Activated CD8-positive, alpha-beta memory T cell treated with anti-CD3 and anti-CD28 coated beads for 1 hour (primary cell): ENCODE measurements at places on chromosomes 1 and 21.

GRCh38 chr1:145711213-145711651 lies 4.1 kb upstream of the PDZK1 start:
- DNase-seq, result no peak

DNA sequence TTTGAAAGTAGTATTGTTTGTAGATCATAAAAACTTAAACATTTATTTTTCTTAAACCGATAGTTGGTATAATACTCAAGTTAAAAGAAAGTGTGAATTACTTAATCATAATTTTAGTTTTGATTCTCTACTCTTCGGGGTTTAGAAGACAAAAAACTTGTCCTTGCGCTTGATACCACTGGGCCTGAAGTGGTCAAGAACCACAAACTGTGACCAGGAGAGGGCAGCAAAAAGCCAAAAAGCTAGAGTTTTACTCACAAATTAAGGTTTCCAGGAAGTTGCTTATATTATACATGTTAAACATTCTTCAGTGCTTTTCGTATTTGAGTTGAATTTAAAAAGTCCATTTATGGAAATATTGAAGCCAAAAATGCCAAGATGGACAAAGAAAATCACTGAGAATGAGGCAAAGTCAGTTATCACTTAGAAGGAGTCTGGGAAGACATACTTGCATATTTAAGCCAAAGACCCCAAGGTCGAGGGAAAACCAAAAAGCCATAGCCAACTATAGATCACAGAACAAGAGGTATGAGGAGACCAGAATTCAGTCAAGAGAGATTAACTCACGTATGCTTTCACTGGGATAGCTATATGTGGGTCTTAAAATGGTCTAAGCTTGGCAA lies 34.2 kb downstream of the EFCAB7 start:
- DNase-seq, result no peak

GRCh38 chr1:77281491-77282186 lies at the start of gene AK5:
AK5 (plus strand) TSS chr1:77282019; CDS start chr1:77282314, 295 bp downstream.
- DNase-seq, result no peak

- no peak for DNase-seq
These were observed 34.7 kb downstream of the EPHA8 start for GRCh38 chr1:22597996-22598395.

GRCh38 chr1:151713044-151713443 lies 3.6 kb downstream of the CELF3 start:
- no peak for DNase-seq

DNA sequence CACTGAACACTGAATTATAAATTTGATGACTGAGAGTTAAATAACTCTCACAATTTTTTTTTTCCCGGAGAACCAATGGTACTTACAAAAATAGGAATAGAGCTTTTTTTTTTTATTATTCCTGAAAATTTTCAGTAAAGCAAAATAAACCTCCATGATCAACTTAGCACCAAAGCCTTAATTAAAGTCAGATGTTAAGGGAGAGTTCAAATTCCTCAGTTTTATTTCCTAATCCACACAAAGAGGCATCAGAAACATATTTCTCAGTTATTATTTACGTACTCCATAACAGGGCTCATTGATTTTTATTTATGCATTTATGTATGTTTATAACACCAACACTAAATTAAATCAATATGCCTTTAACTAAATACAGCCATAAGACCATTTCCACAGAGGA lies 55.5 kb downstream of the PLPPR5 start:
- no peak for DNase-seq

- no peak for DNase-seq
These were observed 211.3 kb downstream of the BARHL2 start for GRCh38 chr1:90505806-90506205.

DNA sequence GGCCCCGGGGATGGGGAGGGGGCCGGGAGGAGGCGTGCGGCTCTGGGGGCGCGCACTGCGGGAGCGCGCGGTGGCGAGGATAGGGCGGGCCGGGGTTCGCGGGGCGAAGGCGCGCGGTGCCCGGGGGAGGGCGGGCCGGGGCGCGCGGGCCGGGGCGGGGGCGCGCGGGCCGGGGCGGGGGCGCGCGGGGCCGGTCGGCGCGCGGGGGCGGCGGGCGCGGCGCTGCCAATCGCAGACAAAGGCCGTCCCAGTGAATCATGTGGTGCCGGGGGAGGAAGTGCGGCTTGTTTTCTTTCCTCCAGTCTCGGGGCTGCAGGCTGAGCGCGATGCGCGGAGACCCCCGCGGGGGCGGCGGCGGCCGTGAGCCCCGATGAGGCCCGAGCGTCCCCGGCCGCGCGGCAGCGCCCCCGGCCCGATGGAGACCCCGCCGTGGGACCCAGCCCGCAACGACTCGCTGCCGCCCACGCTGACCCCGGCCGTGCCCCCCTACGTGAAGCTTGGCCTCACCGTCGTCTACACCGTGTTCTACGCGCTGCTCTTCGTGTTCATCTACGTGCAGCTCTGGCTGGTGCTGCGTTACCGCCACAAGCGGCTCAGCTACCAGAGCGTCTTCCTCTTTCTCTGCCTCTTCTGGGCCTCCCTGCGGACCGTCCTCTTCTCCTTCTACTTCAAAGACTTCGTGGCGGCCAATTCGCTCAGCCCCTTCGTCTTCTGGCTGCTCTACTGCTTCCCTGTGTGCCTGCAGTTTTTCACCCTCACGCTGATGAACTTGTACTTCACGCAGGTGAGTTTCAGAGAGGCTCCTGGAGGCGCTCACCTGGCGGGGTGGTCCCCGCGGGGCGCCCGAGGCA lies at the start of gene GPR137B:
Gene GPR137B (plus strand): TSS at position 287 of the 851 bp plus-strand sequence. CDS start 84 bp downstream, at position 371.
- DNase-seq, result peak; percentile 40

GRCh38 chr1:94596260-94596659 lies 54.7 kb upstream of the F3 start:
- DNase-seq, result no peak

DNA sequence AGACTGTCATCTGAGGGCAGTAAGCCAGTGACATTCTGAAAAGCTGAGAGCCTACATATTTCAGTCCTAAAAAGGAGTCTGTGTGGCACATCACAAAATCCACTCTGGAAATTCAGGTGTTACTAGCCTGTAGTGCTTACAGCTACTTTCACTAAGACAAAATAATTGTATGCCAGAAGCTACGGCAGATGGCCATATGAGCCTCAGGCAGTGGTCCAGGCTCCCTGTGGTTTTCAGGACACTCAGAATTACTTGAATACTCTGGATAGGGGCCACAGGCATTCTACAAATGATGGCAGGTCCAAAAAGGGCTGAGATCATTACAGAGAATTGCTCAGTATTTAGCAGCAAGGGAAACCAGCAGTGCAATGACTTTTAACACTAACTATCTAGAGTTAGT lies 527.1 kb downstream of the MRPL39 start:
- no peak for DNase-seq

DNA sequence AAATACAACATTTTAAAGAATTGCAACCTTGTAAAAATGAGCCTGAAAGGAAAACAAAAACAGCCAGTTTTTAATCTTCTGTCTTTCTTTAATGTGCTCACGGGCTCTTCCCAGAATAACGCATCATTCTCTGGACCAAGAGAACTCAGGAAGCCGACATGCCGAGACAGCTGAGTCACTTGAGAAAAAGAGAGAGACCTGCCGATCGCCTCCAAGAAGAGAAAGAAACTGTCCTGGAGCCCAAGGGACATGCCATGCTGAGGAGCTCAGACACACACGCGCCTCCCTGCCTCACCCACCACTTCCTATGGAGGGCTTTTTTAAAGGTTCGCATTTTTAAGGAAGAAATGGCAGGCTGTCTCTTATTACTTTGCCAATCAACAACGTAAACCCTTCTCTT lies 176.4 kb downstream of the ZNF281 start:
- DNase-seq, result no peak

GRCh38 chr1:71339238-71339637 lies 258.4 kb upstream of the ZRANB2 start:
- DNase-seq, result no peak

- no peak for DNase-seq
These were observed 1.5 kb upstream of the DNAJB4 start for GRCh38 chr1:78003070-78003746.

DNA sequence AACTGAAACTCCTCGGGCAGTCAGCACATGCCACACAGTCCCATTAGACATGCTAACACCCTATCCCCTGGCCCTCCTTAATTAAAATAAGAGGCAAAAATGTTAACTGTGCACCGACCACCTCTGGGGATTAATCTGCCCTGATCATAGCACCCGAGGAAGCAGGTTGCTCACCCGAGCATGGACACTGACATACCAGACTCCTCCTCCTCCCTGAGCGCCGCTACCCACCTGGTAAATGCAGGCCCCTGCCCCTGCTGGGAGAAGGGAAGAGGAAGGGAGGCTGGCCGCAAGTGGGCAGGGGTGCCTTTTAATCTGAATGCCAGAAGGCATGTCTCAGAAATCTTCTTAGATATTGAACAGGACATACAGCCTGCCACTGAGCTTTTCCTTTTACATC lies 360.9 kb downstream of the RRAGC start:
- DNase-seq, result no peak
